AG09309 (cell line): ENCODE measurements at places on chromosomes 11 and 22.

- DNase-seq = no peak
These were observed 29.6 kb downstream of the SNX19 start for GRCh38 chr11:130886704-130887103.

- DNase-seq = no peak
These were observed 406.2 kb upstream of the CADM1 start for GRCh38 chr11:115910379-115910778.

GRCh38 chr11:17760102-17761029 lies 25.8 kb downstream of the KCNC1 start:
- DNase-seq = no peak

DNA sequence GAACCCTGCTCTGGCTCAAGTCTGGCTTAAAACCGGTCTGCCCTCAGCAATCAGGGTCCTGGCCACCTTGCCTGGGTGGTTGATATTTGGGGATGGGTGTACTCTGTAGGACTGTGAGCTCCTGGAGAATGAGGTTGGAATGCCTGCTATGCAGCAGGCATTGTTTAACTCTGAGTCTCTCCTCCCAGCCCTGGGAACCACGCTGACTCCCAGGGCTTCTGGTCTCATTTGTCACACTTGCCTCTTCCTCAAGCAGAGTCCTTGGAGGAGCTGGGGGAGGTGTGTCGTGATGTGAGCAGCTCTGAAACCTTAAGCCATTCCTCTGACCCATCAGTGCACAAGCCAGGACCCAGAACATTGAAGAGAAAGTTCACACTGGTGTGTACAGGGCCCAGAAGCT lies 340.1 kb downstream of the MN1 start:
- DNase-seq = peak; percentile 50

GRCh38 chr11:44452827-44453572 lies 112.5 kb upstream of the CD82 start:
- no peak for DNase-seq

GRCh38 chr22:32864041-32864440 lies 62.5 kb downstream of the TIMP3 start:
- DNase-seq = no peak
